Activated CD8-positive, alpha-beta memory T cell treated with anti-CD3 and anti-CD28 coated beads, Interleukin-2, amount 10 ng/mL, durations not matched to agents 7 days and 5 days (primary cell): ENCODE measurements at places on chromosomes 1 and 21. TPM values are rescaled to one million over a fixed set of nuclear protein-coding genes. Genes with fewer than 3 reads are reported as not detected.

DNA sequence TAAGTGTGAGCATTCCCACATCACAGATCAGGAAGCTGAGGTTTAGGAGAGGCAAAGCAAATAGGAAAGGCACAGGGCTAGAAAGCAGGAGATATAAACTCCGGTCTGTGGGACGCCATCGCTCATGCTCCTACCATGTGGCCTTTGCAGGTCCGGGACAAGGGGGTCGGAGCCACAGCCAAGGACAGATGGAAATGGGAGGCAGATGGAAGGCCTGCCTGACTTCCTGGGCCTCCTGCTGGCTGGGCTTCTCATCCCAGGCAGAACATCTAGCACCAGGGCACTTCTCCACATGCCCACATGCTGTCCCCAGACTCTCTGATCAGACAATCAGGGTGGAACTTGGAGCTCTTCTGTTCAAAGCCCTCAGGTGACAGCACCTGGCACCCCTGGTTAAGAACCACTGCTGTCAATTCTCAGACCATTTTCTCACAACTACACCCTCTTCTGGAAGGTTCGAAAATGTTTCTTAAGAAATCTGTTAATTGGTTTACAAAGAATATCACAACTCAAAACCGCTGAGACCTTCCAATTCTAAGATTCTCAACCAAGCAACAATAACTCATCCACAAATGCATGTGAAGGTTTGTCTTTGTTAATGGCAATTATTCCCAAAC is 173.3 kb upstream of the EDN2 start:
- peaks cover 3% of the 10 kb centered on the region for H3K36me3 ChIP-seq
- H3K27ac ChIP-seq: no peak overlapping the region
- DNase-seq: no peak
- no peaks in the 10 kb centered on the region for H3K27me3 ChIP-seq

DNA sequence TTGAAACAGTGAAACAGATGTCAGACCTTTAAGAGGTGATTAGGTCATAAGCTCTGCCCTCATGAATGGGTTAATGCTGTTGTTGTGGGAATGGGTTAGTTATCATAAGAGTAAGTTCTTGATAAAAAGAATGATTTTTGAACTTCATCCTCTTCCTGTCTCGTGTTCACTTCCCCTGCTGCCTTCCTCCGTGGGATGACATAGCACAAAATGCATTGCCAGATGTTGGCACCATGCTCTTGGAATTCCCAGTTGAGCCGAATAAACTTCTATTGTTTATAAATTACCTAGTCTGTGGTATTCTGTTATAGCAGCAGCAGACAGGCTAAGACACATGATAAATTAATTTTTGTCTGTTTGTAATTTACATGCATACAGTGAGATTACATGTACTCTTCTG is 112.0 kb upstream of the LRRC7 start:
- H3K36me3 ChIP-seq: no peaks in the 10 kb centered on the region
- H3K4me3 ChIP-seq: no peak overlapping the region
- H3K4me1 ChIP-seq: no peaks in the 10 kb centered on the region
- DNase-seq: no peak
- no peak overlapping the region for H3K27ac ChIP-seq
- H3K27me3 ChIP-seq: no peaks in the 10 kb centered on the region

- peaks cover 12% of the 10 kb centered on the region for H3K36me3 ChIP-seq
- no peak for DNase-seq
- H3K27ac ChIP-seq: no peak overlapping the region
- no peaks in the 10 kb centered on the region for H3K4me1 ChIP-seq
Observed at GRCh38 chr1:112575154-112575804, 43.7 kb downstream of the ST7L start.

DNA sequence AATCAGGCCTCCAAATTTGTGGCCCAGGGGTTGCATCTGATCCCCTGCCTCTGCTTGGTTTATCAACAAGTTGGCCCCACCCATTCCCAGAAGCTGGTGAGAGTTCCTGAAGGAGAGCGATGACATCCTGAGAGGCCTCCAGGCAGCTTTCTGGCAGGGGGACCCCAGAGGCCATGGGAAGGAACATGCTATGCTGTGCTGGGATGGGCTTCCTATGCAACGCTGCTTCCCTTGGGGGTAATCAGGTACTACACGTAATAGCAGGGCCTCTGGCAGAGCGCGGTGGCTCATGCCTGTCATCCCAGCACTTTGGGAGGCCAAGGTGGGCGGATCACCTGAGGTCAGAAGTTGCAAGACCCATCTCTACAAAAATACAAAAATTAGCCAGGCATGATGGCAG is 8.4 kb upstream of the MTF1 start:
- no peaks in the 10 kb centered on the region for H3K27me3 ChIP-seq
- H3K4me1 ChIP-seq: peaks cover 4% of the 10 kb centered on the region
- H3K27ac ChIP-seq: no peak overlapping the region
- peaks cover 29% of the 10 kb centered on the region for H3K36me3 ChIP-seq
- no peak overlapping the region for H3K4me3 ChIP-seq

GRCh38 chr1:237938553-237938952 is 47.8 kb upstream of the ZP4 start:
- no peak overlapping the region for H3K27ac ChIP-seq
- H3K27me3 ChIP-seq: no peaks in the 10 kb centered on the region
- H3K4me1 ChIP-seq: no peaks in the 10 kb centered on the region
- no peak overlapping the region for H3K4me3 ChIP-seq
- DNase-seq: no peak

- no peak for DNase-seq
- no peak overlapping the region for H3K4me3 ChIP-seq
- peaks cover 24% of the 10 kb centered on the region for H3K4me1 ChIP-seq
Observed at GRCh38 chr1:165680303-165680702, 18.1 kb downstream of the ALDH9A1 start.

DNA sequence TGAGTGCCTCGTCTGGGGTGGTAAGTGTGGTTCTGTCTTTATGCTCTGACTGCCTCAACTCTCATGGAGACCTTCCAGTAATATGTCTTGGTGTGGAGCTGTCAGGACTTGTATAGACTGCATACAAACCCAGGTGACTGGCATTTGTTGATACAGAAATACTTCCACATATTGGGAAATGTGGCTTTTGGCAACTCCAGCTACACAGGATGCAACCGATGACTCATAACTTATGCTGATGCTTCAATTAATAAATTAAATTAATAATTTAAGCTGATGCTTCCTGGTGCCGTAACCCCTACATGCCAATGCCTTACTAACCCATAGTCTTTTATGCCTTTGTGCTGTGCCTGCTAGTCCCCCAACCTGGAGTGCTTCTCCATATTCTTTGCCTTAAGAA is 72.3 kb upstream of the ARTN start:
- H3K27ac ChIP-seq: no peak overlapping the region
- H3K27me3 ChIP-seq: no peaks in the 10 kb centered on the region
- peaks cover 19% of the 10 kb centered on the region for H3K4me1 ChIP-seq
- H3K4me3 ChIP-seq: no peak overlapping the region
- peaks cover 6% of the 10 kb centered on the region for H3K36me3 ChIP-seq

GRCh38 chr1:97120806-97121205 is 399.2 kb downstream of the PTBP2 start:
- H3K27ac ChIP-seq: no peak overlapping the region
- DNase-seq: no peak
- H3K27me3 ChIP-seq: no peaks in the 10 kb centered on the region
- no peak overlapping the region for H3K4me3 ChIP-seq

DNA sequence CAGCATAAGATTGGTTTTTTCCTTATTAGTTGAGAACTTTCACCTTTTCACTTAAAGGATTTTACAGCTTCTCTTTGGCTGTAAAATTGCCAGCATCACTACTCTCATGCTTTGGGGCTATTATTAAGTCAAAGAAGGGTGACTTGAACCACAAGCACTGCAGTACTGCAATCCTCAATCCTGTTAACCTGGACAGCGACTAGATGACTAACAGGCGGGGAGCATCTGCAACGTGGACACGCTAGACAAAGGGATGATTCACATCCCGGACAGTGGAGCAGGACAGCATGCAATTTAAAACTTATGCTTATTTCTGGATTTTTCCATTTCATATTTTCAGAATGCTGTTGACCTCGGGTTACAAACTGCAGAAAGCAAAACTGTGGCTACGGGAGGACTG is 8.1 kb downstream of the ARV1 start:
- no peak for DNase-seq
- no peak overlapping the region for H3K4me3 ChIP-seq
- peaks cover 18% of the 10 kb centered on the region for H3K36me3 ChIP-seq
- no peak overlapping the region for H3K27ac ChIP-seq
- peaks cover 6% of the 10 kb centered on the region for H3K4me1 ChIP-seq
- H3K27me3 ChIP-seq: no peaks in the 10 kb centered on the region

- peak overlapping the region; percentile 64 for H3K4me3 ChIP-seq
- H3K36me3 ChIP-seq: no peaks in the 10 kb centered on the region
- H3K27ac ChIP-seq: peak overlapping the region; percentile 1
- peaks cover 15% of the 10 kb centered on the region for H3K4me1 ChIP-seq
- DNase-seq: peak; percentile 82
- H3K27me3 ChIP-seq: peaks cover 16% of the 10 kb centered on the region
Observed at GRCh38 chr1:151130987-151131586, 15.3 kb downstream of the SEMA6C start.

GRCh38 chr1:221200464-221200863 is 321.2 kb downstream of the HLX start:
- H3K36me3 ChIP-seq: no peaks in the 10 kb centered on the region
- no peak for DNase-seq
- H3K4me3 ChIP-seq: no peak overlapping the region
- no peak overlapping the region for H3K27ac ChIP-seq
- H3K27me3 ChIP-seq: peaks cover 2% of the 10 kb centered on the region

DNA sequence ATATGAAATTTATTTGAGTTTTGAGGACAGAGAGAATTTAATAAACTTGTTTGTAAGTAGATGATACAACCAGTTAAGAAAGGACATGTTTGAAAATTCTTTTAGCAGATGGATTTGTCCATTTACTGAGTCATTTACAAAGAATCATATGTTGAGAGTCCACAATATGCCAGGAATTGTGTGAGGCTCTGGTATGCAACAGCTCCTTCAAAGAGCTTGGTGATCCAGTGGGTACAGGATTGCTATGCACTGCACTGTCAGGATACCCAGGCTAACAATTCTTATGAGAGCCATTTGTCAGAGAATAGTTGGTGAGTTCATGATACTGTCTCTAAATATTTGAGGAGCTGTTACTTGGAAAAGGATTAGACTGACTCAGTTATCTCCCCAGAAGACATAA is 11.0 kb downstream of the DNM3 start:
- no peak overlapping the region for H3K4me3 ChIP-seq
- H3K27me3 ChIP-seq: peaks cover 23% of the 10 kb centered on the region

DNA sequence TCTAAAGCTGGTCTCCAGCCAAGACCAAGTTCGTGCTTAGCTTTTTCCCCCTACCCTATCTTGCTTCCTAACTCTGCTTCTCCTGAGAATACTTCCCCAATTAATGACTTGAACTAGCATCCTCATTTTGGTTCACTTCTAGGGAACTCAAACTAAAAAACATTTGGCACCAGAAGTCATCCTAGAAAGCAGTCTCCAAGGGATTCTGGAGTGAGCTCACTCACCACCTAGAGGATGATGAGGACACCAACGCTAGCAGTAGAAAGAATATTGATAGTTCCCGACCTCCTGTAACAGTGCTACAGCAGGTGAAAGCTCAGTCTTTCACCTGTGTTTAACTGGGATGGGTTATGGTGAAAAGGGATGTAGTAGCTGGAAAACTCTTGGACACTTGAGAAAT is 4.7 kb upstream of the PSMB2 start:
- H3K4me1 ChIP-seq: peaks cover 10% of the 10 kb centered on the region
- H3K36me3 ChIP-seq: peaks cover 2% of the 10 kb centered on the region
- no peak for DNase-seq
- peaks cover 54% of the 10 kb centered on the region for H3K27me3 ChIP-seq

DNA sequence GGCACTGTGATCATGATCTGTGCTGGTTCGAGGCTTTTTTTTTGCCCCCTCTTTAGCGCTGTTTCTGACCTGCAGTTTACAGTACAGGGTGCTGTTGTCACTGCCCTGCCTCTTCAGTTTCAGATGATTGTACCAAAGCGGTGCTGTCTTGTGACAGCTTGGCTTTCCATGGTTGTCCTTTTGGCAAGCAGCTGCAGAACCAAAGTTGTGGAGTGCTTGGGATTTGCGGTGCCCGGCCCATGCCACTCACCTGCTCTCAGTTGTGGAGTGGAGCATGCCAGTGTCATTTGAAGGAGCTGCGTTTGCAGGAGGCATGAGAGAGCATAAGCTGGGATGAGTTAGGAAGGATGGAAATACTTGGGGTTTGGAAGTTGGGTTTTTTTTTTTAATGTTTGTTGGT is 48.4 kb downstream of the DOP1B start:
- peaks cover 37% of the 10 kb centered on the region for H3K4me1 ChIP-seq
- H3K4me3 ChIP-seq: no peak overlapping the region
- DNase-seq: no peak
- peaks cover 9% of the 10 kb centered on the region for H3K36me3 ChIP-seq
- H3K27ac ChIP-seq: no peak overlapping the region

DNA sequence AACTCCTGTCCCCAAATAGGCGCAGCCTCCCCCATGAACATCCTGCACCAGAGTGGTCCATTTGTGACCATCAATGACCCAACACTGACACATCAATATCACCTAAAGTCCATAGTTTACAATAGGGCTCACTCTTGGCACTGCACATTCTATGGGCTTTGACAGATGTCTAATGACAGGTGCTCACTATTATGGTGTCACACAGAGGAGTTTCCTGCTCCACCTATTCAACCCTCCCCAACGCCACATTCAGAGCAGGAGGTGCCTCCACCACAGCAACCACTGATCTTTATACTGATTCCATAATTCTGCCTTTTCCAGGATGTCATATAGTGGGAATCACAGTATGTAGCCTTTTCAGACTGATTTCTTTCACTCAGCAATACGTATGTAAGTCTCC is 24.2 kb downstream of the GNG4 start:
- no peaks in the 10 kb centered on the region for H3K36me3 ChIP-seq
- H3K4me1 ChIP-seq: peaks cover 13% of the 10 kb centered on the region
- no peak overlapping the region for H3K27ac ChIP-seq
- peaks cover 41% of the 10 kb centered on the region for H3K27me3 ChIP-seq
- no peak overlapping the region for H3K4me3 ChIP-seq

GRCh38 chr21:42580076-42580792 is 66.6 kb downstream of the SLC37A1 start:
- H3K27me3 ChIP-seq: no peaks in the 10 kb centered on the region
- DNase-seq: no peak

PTGS2 gene
- not detected for total RNA-seq

LY9 gene
- 1.3 TPM for total RNA-seq

ILDR2 gene
- total RNA-seq: 7.9 TPM

C1orf167 gene
- total RNA-seq: not detected

GJC2 gene
- total RNA-seq: 1.1 TPM

CFHR4 gene
- not detected for total RNA-seq

ASTN1 gene
- total RNA-seq: not detected

A3GALT2 gene
- not detected for total RNA-seq
